Caudate nucleus (tissue), 63 donors: ENCODE measurements at places on chromosomes 7 and 10.

GRCh38 chr10:11691319-11691755, 50.8 kb upstream of the ECHDC3 start:
- no peak for DNase-seq

GRCh38 chr7:158263110-158263963, 324.3 kb downstream of the PTPRN2 start:
- DNase-seq: no peak

DNA sequence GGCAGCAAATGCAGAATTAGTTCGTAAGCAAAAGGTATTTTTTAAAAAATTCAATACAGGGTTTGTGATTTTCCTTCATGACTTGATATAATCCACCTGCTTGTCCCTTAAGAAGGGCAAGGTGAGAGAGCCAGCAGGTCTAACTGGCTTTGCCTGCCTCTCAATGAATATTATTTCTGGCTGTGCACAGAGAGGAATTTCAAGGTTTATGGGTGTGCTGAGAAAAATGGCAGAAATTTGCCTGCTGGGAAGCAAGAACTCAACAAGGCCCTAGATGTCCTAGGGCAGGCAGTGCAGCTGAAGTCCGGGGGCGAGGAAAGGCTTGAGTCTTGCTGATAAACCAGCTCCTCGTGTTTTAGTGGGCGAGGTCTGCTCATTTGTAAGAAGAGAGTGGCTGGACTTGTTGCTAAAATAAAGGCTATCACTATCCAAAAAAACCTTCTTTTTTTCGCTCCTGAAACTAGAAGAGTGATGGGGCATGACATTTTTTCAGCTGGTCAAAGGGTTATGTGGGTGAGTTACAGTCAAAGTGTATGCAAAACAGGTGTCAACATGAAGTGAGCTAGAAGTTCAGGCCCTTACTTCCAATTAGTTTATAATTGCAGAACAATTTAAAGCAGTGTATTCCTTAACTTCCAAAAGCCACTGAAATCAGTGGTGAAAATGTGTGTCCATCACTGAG, 385.8 kb upstream of the KLF6 start:
- no peak for DNase-seq

DNA sequence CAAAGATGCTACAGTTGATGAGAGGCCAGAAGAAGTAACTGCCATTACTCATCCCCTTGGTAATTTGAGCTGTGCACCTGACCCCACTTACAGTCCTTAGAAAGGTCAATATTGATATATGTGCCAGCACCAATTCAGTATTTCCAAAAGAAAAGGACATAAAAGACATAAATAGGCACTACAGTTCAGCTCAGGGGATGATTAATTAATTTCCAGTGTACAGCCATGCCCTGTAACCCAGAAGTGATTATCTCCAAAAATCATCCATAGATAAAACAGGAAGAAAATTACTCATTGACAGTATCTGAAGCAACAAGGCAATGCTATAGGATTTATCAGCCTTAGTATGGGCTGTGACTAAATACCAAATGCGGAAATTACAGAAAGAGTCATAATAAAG, 82.4 kb downstream of the PHYHIPL start:
- DNase-seq: no peak

DNA sequence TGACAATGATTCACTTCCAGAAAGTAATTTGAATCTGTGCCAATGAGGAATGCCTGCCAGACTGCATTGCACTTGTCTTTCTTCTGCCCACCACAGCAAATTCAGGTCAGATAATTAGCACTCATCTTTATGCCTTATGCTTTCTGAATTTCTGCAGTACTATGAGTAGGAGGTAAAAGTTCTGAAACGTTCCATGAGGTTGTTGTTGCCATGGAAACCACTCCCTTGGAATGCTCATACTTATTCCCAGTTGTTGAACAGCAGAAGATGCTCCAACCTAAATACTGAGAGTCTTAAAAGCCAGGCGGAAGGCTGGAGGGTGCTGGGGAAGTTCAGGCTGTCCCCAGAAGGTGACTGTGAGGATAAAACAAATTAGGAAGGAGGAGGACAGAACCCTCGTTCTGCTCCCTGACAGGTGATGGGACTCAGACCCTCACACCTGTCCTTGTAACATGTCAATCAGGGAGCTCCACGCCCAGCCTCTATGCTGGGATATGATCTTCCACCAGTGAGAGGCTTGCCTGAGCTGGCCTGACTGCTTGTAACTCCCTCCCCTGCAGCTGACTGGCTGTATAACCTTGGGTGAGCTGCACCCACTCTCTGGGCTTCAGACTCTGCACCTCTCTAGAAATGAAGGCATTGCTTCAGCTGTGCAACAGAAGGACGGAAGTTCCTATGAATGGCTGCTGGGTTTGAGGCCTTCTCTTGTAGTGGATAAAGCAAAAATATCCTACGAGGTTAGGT, 554.3 kb upstream of the MGMT start:
- no peak for DNase-seq

- no peak for DNase-seq
Measured at GRCh38 chr7:8261711-8262695, at the start of gene ICA1. Gene ICA1, minus strand, starts transcription at chr7:8262167. Its CDS starts 26,241 bp downstream, at chr7:8235926.

DNA sequence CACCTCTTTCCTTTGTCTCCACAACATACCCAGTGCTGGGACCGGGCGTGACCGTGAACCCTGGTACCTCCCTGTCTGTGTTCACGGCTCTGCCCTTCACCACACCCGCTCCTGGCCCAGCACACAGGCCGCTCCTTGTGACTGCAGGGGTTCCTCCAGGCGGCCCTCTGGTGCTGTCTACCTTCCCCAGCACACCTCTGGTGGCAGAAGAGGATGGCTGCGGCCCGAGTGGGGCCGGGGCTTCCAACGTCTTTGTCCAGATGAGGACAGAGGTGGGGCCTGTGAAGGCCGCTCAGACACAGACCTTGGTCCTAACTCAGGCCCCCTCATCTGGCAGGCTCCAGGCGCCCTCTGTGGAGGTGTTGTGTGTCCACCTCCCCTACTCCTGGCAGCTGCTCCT, 55.4 kb upstream of the SGMS1 start:
- DNase-seq: no peak

GRCh38 chr10:132575320-132576201, 38.0 kb downstream of the INPP5A start:
- no peak for DNase-seq

DNA sequence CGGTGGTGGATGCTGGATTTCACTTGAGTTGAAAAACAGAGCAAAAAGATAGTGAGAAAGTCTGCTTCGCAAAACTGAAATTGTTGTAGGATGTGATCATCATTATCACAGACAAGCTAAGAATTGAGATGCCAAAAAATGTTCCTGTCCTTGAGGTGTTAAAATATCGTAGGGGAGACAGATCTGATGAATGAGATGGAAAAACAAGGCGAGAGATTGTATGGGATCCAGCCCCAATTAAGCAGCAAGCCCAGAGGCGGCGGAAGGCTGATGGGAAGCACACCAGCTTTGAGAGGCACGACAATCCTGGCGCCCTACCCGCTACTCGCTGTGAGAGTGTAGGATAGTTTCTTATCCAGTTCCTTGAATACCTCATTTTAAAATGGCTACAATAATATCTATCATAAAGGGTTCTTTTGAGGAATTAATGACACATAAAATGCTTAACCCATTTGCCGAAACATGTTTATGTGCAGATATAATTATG, 131.1 kb upstream of the PTN start:
- DNase-seq: no peak

GRCh38 chr7:44964384-44964830, 14.4 kb downstream of the MYO1G start:
- no peak for DNase-seq

DNA sequence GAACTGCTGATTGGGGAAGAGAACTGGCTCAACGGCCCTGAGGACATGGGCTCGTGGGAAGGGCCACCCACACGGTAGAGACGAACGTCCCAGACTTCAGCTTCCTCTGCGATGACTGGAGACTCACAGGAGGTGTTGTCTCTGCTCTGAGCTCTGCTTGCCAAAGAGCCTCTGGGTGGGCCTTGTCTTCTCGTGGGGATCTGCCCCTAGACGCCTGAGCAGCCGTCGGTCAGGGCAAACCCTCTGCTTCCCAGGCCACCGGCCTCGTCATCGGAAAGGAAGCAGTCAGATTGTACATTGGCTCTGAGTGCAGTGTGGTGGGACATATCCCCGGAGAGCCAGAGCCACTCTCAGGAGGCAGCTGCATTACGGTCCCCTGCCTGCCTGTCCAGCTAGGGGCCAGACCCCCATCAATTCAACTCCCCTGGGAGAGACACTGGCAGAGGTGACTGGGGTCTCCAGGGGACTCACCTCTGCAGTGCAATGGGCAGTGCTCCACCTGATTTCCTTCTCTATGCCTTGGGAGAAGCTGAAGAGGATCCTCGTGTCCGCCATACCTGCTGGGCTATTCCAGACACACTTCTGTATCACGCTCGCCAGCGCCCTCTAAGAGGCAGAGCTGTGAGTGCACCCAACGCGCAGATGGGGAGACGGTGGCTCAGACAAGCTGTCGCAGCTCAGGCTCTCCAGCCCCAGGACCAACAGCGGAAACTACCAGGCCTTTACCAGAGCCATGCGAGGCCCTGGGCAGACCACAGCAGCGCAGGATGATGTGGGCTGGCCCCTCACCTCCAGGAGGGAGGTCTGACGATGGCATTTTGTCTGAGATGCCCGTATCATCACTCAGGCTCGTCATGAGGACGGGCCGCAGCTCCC, 227.4 kb downstream of the TCERG1L start:
- no peak for DNase-seq

DNA sequence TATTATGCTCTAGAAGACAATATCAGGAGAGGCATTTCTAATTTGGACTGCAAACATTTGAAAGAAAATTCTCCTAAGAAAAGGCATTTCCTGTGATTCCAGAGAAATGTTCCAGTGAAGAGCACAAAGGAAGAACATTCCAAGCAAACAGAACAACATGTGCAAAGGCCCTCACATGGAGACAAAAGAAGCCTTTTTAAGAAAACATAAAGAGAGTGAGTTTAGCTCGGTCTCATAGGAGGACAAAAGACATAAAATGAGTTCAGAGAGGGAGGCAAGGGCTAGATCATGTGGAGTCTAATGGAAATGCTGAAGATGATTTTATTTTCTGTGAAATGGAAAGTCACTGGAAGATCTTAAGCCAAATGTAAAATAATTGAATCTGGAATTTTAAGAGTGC, 269.8 kb upstream of the HGF start:
- DNase-seq: no peak

- no peak for DNase-seq
Measured at GRCh38 chr7:84971360-84971759, 215.5 kb downstream of the SEMA3D start.

DNA sequence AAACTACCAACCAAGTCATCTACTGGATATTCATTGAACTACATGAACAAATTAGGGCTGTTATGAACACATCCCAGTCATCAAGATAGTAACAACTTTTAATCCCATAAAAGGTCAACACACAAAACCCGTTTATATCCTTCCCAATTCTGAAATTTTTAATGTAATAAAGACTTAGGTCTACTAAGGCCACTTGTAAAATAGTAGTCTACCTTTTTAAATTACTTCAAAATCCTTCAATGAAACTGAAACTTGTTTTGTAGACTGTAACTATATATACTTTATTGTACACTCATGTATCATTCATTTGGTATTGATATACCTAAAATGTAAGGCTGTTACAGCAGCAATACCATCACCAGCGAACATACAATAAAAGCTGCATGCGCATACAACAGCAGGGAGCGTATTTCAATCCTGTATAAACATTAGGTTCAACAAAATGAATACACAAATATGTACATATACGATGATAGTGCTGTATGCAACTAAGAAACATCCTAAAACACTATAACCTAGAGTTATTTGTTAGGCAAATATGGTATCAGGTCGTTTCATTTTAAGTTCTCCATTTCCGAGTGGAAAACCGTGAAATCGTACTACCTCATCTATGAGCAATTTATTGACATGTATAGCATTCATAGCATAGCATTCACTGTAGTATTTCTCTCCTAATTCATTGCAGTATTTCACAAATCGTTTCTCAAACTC, 973 bp downstream of the ATAD1 start:
- no peak for DNase-seq

- no peak for DNase-seq
Measured at GRCh38 chr7:134865001-134865845, 85.8 kb downstream of the CALD1 start.
